ENCODE measurements at places on chromosomes 13 and 19.

DNA sequence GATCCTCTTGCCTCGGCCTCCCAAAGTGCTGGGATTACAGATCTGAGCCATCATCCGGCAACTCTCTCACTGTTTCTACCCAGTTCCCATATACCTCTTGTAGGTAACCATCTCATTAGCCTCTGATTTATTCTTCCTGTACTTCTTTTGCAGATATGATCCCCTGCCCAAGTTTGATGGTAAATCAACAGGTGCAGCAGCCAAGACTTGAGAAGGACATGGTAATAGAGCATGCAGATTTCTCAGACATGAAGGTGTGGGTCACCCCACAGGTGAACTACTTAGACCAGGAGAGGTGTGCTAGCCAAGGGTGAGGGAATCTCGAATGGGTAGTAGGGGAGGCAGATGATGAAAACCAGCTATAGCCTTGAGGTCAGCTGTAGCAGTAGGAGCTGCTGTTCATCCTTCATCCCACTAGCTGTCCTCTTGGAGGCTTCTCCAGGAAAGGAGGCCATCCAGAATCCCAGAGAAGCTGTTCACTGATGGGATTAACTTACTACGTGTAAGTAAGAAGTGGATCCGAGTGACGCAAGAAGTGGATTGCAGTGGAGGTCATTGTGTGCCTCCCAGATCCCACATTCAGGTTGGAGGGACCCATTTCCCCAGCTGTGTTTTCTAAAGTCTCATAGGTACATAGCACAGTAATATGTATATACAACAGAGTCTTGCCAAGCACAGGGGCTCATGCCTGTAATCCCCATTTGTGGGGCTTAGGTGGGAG lies 10.8 kb upstream of the CEBPG start:
- DNase-seq = no peak

GRCh38 chr19:17103177-17103576 lies 27.6 kb downstream of the MYO9B start:
- no peak for DNase-seq

- DNase-seq = no peak
Observed at GRCh38 chr19:50449236-50449899, 16.7 kb downstream of the MYBPC2 start.

DNA sequence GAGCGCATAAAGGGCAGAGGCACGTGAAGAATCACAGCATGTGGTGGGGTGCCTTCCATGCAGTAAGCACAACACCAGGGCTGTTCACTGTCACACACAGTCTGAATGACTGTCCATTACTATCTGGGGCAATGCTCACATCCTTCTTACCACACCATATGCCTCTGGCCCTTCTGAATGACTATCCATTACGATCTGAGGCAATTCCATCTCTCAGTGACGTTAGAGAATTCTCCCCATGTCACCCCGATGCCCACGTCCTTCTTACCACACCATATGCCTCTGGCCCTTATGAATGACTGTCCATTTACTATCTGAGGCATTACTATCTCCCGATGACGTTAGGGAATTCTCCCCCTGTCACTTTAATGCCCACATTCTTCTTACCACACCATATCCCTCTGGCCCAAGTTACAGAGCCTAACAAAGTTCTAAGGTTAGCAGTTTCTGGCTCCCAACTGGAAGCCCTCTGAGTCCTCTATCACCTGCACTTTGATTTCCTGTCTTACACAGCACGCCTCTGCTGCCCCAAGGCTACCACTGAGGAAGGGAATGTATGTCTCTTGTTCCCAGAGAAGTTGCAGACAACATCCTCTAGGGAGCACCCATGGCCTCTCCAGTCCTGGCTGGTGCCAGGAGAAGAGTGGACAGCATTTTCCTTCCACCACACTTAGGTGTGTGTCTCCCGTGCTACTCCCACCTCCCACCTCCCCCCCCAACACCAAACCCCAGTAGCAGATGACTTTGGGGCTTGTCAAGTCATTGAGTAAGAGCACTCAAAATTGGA lies 154.8 kb downstream of the COG6 start:
- no peak for DNase-seq

DNA sequence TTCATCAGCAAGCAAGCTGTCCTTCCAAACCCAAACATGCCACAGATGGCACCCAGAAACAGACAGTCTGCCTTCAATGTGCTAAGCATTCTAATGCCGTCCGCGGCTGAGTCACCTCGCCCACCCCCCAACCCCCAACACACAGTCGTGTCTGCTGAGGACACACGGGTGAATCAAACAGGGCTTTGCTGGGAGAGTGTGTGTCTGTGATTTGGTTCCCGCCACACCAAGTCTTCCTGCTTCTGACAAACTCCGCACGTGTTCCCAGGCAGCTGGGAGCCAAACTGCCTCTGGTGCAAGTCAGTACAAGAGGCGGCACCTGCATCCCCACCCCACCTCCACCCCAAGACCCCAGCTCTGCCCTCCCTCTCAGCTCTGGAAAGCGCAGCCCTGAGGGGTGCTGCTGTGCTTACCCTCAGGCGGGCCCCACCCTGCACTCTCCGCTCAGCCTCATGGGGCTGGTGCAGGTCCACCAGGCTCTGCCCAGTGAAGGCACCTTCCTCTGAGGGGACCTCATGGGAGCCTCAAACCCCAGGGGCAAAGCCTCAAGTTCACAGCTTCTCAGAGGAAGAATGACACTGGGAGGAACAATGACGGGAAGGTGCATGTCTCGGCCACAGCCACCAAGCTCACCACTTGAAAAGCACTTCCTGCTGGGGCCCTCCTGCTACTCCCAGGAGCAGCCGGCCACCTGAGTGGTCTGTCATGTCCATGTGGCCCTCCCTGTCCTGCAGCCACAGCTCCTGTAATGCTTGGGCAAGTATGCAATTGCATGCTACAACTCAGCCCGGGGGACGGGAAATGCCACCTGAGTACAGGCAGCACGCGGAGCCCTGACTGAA lies 15.0 kb upstream of the SLC35E1 start:
- DNase-seq = peak; percentile 71

DNA sequence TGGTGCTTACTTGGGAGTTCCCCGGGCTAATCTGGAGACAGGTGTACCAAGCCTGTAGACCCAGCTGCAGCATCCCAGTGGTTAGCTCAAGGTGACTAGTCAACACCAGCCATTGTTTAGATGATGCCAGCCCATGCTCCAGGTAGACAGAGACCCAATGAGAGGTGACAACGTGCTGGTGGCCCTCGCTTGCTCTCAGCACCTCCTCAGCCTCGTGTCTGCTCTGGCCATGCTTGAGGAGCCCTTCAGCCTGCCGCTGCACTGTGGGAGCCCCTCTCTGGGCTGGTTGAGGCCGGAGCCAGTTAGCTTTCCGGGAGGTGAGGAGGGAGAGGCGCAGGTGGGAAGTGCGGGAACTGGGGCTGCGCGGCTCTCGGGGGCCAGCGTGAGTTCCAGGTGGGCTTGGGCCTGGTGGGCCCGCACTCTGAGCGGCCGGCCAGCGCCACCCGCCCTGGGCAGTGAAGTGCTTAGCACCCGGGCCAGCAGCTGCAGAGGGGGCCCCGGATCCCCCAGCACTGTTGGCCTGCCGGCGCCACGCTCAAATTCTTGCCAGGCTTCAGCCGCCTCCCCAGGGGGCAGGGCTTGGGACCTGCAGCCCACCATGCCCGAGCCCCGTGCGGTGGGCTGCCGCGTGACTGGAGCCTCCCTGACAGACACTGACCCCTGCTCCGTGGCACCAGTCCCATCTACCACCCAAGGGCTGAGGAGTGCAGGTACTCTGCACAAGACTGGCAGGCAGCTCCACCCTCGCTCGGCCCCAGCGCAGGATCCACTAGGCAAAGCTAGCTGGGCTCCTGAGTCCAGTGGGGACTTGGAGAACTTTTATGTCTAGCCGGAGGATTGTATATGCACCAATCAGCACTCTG lies 85.9 kb upstream of the VSTM2B start:
- DNase-seq = no peak

- DNase-seq = peak; percentile 19
Observed at GRCh38 chr13:114087430-114087829, 45.0 kb downstream of the RASA3 start.

DNA sequence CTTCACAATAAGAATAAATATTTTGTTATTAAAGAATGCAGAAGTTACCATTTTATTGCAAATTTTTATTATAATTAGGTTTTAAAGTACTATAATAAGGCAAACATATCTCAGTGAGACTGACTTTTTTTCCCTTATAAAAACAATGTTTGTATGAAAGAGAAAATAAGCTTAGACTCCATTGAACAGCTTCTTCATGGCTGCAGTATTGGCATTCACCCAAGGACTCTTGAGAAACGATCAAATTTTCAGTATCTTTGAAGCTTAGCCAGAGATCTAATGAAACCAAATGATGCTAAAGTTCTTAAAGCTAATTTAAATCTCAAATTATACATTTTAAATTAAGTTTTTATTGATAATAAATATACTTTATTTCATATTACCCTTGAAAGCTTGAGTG lies 128.3 kb downstream of the GGACT start:
- no peak for DNase-seq

DNA sequence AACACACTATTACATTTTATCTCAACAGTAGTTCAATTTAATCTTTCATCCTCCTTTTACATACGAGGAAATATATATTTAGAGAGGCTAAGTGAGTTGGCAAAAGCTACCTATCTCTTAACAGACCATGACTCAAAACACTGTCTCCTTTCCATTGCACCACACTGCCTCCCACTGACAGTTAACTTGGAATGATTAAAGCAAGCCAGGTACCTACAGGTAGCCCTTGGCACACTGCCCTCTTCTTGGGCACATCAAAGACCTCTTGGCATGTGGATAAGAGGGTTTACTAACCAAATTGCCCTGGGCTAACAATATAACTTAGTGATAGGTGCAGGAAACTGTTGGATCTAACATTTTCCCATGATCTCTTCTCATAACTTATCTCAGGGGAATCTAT lies 1.8 kb downstream of the ABHD13 start:
- no peak for DNase-seq

DNA sequence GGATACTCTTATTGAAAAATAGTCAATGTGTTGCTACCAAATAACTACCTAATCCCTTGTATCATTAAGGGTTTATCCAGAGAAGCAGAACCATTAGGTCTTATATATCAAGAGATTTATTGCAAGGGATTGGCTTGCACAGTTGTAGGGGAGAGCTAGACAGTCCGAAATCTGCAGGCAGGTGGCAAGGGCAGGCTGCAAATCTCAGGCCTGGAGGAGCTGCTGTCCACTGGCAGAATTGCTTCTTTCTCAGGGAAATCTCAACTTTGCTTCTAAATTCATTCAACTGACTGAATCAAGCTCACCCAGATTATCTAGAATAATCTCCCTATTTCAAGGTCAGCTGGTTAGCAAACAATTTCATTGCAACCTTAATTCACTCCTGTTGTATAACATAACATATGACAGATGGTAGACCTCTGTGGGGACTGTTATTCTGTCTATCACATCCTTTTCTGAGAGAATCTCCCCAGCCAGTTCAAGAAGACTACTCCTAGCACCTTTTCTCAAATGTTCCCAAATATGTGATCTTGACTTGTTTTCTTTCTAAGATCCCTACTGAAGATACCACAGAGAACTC lies 194.2 kb downstream of the NHLRC3 start:
- no peak for DNase-seq

DNA sequence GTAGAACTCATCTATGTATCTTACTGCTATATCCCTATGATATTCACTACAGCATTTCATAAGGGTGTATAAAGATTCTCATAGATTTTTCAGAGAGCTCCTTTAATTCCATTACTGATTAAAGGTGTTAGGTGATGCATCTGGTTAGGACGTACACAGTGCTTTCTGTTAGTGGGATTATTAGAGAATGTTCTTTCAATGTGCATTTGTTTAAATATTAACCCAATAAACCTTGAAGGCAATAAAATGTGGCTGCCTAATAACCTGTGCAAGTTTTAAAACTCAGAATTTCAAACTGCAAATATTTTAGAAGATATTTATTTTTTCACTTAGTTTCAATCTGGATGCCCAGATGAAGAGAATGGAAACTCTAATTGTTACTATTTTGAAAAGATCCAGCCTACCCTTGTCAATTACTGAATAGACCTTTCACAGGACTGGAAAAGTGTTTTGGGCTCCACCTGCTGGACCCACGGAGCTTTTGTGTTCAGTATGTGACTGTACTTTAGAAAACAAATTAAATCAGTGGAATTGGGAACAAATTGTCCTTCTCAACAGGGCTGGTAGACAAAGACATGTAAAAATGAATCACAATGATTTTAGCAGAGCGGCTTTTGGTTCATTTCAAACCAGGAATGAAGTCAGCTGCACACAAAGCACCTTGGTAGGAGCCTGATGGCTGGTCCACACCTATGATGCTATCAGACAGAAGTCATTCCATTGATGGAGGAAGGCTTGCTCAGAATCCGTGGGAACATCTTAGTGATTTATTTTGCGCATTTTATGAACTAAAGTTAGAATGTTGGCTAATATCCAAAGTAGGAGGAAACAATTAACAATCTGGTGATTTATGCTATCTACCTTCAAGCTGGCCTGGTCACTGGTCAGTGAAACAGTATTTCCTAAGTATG lies 89.4 kb upstream of the RAP2A start:
- peak; percentile 40 for DNase-seq

DNA sequence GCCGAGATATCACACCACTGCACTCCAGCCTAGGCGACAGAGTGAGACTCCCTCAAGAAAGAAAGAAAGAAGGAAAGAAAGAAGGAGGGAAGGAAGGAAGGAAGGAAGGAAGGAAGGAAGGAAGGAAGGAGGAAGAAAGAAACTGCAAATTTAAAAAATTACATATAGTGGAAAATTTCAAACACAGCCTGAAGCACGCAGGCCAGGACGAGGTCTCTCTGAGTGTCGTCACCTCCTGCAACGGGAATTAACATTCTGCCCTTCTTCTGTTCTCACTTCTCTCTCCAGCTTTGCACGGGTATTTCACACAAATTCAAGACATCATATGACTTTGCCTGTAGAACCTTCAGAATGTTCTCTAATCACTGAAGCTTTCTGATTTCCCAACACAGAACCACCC lies 108.2 kb downstream of the GNG7 start:
- no peak for DNase-seq

- no peak for DNase-seq
Observed at GRCh38 chr19:42370068-42370520, 20.0 kb downstream of the CNFN start.
